ENCODE measurements at places on chromosomes 13 and 19.
A peak's percentile ranks its signal among the peaks of the same experiment; 100 is the strongest.

DNA sequence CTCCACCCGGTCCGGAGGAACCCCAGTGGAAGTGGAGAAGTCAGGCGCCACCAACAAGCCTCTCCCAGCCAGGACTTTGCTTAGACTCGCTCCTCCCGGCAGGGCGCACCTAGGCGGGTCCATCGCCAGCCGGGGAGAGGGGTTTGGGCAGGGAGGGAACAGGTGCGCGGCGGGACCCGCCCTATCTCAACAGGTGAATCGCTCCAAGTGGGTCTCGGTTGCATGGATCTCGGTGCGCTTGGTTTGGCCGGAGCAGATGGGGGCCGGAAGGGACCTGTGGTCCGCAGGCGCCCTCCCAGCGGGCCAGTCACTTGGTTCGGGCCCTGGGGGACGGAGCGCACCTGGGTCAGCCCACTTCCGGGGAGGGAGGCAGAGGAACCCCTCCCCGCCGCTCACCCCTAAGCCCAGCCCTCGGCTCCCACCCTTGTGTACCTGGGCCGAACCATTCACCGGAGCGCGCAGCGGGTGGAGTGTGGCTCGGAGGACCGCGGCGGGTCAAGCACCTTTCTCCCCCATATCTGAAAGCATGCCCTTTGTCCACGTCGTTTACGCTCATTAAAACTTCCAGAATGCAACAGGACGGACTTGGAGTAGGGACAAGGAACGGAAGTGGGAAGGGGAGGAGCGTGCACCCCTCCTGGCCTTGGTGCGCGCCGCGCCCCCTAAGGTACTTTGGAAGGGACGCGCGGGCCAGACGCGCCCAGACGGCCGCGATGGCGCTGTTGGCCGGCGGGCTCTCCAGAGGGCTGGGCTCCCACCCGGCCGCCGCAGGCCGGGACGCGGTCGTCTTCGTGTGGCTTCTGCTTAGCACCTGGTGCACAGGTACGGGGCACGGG lies at the start of gene LSR:
TSS of gene LSR (plus strand) at position 693 of the 836 bp plus-strand sequence. CDS start at position 714, 21 bp downstream.
- DNase-seq, result peak; percentile 18

- peak; percentile 69 for DNase-seq
Measured at GRCh38 chr19:15299568-15300409, 32.5 kb downstream of the BRD4 start.

DNA sequence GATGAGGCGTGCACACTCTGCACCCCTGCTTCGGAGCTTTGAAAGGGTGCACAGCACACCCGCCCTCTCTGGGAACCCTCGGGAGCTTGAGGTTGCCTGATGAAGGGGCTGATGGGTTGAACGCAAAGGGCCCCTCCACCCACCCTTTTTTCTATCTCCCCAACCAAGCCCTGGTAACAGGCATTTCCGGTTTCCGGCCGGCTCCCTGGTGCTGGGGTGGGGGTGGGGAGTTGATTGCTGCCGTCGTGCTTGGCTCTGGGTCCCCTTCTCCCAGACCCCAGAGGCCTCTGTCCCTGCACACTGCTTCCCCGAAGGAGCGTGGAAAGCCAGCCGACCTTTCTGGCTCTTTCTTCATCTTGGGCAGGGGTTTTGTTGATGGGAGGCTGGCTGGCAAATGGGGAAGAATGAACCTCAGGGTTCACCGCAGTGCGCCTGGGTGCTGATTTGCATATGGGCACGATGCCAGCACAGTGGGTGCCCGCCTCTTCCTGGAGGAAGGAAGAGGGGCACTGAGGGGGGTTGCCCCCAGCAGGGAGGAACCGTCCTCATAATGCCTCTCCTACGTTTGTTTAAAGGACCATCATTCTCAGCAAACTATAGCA lies 29.1 kb downstream of the VAV1 start:
- peak; percentile 25 for DNase-seq

DNA sequence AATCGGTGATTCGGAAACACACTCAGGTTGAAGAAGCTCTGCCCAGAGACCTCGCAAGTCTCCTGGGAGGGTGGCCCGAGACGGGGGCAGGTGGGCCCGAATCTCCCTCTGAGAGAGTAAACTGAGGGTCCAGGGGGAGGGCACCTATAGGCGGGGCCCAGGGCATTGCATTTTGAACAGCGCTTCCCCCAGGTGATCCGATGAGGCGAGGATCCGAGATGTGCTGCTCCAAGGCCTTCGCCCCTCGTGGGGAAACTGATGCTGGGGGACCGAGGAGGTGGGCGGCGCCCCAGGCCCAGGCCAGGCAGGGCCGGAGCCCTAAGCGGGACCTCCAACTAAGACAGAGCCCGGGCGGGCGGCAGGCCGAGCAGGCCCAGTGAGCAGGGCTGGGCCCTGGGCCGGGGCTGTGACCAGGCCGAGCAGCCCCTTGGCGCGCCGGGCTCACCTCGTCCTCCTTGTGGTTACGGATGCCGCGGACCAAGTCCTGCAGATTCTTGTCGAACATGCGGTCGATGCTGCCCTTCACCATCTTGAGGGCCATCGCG lies 500 bp downstream of the AP3D1 start:
- no peak for DNase-seq

- no peak for DNase-seq
Measured at GRCh38 chr13:102599426-102600012, 2.7 kb downstream of the TPP2 start.

GRCh38 chr19:6737873-6738786 lies 750 bp upstream of the GPR108 start:
- peak; percentile 62 for DNase-seq

DNA sequence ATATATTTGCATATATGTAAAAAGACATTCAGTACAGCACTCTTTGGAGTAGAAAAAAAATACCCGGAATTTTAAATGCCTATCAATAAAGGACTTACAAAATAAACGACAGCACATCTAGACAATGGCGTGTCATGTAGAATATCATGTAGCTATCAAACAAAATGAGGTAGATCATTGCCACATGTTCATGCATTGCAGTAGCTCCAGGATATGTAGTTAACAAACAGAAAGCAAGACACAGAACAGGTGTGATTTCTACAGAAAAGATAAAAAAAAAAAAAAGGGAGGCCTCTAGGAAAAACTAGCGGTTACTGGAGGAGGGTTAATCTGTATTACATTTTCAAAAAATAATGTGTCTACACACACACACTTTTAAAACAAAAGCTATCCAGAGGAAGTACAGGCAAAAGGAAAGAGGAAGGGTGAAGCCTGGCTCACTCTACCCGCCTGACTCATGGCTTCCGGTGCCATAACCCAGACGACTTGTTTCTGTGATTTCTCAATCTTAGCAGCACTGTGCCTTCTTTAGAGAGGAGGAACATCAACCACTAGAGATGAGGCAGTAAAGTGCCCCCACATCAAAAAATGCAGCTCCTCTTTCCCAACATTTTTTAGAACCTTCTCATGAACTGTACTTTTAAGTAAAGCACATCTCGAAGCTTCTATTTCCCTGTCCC lies 6.9 kb downstream of the KCTD12 start:
- peak; percentile 82 for DNase-seq

DNA sequence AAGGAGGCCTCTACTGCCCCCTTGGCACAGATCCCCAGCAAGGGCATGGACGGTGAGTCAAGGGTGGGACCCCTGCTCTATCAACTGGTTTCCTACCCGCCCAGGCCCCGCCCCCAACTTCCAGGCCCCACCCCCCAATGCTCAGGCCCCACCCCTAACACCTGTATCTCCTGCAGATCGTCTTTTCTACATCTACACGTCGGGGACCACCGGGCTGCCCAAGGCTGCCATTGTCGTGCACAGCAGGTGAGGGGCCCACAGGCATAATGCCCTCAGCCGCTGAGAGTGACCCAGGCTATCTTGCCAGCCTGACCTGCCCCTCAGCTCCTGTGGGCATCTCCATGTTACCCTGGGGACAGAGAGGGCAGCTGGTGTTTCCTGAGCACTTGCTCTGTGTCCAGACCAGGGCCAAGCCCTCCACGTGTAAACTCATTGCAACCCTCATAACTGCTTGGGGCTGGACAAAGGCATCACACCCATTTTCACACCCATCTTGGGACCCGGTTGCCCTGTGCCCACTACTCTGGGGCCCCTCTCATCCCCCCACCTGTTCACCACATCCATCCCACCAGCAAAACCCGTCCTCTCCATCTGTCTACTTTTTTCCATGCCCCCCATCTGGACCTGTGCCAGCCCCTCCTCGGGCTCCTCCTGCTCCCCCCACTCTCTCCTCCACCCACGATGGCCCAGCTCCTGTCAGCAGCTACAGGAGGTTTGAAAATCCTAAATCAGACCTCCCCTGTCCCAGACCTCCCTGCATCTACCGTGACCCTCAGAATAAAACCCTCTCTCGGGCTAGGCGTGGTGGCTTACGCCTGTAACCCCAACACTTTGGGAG lies 17.2 kb downstream of the SLC27A1 start:
- DNase-seq, result no peak

DNA sequence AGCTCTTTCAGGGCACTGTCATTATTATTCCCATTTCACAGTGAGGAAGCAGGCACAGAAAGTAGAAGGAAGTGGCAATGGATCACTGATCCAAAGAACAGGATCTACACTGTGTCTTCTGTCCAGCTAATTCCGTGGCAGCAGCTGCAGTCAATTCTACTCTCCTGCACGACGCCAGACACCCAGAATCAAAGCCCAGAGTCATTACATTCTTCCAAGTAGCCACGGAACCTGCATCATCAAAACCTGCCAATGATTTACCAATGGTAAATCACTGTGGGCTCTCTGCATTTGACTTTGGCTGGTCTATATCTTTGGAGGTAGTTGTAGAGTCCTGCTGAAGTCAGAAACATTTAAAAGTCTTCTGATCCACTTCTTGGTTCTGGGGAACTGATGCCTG lies 767.7 kb downstream of the LIG4 start:
- no peak for DNase-seq

- no peak for DNase-seq
Measured at GRCh38 chr13:93614776-93615175, 388.2 kb downstream of the GPC6 start.

GRCh38 chr13:27053210-27053884 lies 118.3 kb downstream of the USP12 start:
- no peak for DNase-seq

GRCh38 chr13:87295636-87296035 lies 375.5 kb upstream of the SLITRK5 start:
- DNase-seq, result no peak

GRCh38 chr19:14349426-14349825 lies 31.8 kb upstream of the ADGRE5 start:
- no peak for DNase-seq

DNA sequence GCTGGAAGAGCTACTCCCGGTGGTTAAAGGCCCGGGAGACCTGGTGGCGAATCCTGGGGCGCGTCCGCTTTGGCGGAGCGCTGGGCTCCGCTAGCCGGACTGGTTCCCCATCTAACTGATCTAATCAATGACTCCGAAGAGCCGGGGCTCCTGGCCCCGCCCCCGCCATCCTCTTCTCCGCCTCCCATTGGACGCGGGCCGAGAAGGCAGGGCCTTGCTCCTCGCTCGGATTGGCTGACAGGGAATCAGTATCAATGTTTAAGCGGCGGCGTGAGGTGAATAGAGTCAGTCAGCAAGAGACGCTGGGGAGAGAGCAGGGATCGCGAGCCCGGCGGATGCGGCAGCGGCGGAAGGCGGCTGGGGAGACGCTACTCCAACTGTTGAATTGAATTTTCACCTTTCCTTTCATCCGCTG lies 1.7 kb upstream of the PCDH17 start:
- DNase-seq, result peak; percentile 69

DNA sequence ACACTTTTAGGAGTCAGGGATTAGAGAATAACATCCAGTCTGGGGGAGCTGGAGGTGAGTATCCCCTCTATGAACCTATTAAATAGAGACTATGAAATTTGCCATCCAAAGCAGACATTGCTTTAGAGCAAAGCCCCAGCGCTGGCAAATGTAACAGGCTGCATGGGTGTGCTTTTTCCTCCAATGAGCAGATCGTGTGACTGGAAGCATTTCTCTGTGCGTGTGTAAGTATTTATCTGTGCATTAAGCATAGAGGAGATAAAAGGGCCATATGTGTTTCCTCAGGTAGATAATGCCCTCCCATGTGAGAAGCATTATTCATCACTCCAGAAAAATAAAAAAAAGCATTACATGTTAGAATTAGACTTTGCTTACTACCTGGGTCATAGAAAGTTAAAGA lies 924 bp downstream of the TNFSF13B start:
- no peak for DNase-seq

- no peak for DNase-seq
Measured at GRCh38 chr13:25406377-25406776, 34.6 kb downstream of the ATP8A2 start.

GRCh38 chr19:2494447-2495129 lies 18.7 kb downstream of the GADD45B start:
- peak; percentile 89 for DNase-seq

DNA sequence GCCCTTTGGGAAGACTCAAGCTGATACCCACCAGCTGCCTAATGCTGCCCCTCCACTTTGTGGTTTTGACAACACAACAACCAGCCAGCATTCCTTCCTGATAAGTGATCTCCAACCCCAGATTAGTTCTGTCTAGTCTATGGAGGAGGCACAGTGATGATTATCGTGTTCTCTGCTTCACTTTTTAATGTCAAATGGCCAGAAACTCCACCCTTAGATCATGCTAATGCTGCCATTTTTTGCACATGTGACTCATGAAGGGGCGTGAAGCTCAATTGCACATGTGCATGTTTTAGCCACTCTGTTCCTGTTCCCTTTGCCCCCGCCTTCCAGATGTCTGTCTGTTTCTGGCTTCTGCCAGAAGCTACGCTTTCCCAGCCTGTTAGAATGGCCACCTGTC lies 199.8 kb downstream of the COG6 start:
- DNase-seq, result no peak

DNA sequence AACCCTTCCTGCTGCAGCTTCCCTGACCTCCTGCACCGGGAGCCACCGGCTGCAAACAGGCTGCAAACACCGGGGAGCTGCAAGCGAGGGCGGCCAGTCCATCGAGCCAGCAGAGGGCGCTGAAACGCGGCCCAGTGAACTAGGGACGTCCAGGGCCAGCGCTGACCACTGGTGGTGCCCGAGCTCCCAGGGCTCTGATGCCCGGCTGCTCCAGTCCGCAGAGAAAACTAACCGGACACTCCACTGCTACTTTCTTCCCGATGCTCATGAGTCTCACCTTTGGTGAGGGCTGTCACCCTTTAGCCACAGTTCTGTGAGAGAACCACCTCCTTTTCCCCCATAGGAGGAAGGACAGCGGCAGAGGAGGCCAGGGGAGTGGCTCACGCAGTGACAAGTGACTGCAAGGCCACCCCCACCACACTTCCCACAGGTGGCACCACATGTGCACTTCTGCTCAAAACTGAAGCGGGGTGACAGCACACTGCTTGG lies 82.8 kb upstream of the MTIF3 start:
- DNase-seq, result peak; percentile 94

GRCh38 chr13:97000295-97000925 lies 6.1 kb upstream of the OXGR1 start:
- peak; percentile 44 for DNase-seq
